Transverse colon (tissue), 4 donors: ENCODE measurements at places on chromosomes 3 and 15. TPM values are rescaled to one million over a fixed set of nuclear protein-coding genes. Genes with fewer than 3 reads are reported as not detected.

CAND2 gene
- total RNA-seq: 2.7 TPM

- DNase-seq: no peak
Observed at GRCh38 chr3:54356261-54357045, 234.1 kb downstream of the CACNA2D3 start.

GRCh38 chr3:12076666-12077065 lies 72.5 kb downstream of the SYN2 start:
- no peak for DNase-seq

BNC1 gene
- not detected for total RNA-seq

- DNase-seq: no peak
Observed at GRCh38 chr3:197189623-197190022, 108.8 kb downstream of the DLG1 start.

TNFAIP8L3 gene
- 8.6 TPM for total RNA-seq

TRMT10C gene
- 8.1 TPM for total RNA-seq

GRCh38 chr3:122058294-122058693 lies 3.1 kb downstream of the CD86 start:
- DNase-seq: no peak

DNA sequence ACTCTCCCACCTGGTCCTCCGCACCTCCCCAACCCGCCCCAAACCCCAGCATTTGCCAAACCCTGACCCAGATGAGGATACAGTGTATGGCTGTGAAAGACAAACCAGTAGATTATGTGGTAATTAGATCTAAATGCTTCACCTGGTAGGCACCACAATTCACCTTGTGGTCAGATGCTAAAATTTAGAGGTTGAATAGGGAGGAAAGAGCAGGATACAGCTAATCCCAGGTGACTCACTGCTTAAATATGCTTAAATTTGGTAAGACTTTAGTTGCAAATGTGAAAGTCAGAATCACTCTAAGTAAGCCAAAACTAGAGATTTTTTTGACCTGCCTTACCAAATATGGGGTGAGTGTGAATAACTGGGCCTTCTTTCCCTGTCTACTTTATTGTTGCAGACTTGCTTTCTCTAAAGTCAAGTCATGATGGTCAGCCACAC lies 105.5 kb downstream of the MME start:
- no peak for DNase-seq

DNA sequence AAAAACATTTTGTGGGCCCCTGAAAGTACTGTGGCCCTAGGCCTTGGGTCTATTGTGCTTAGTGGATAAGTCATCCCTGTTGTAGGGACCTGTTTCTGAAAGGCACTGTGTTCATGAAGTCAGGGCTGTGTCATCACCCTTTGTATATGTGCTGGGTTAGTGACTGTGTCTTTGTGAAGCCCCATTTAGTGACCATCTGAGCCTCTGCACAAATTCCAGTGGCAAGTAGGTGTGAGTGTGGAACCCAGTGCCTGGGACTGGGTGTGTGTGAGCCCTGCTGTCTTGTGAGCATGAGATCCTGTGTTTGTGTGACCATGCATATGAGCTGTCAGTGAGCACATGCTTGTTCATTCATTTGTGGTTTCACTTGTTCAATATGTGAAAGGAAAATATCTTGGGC lies 1.2 kb upstream of the HYAL1 start:
- DNase-seq: no peak

GRCh38 chr3:98793971-98794370 lies 30.8 kb downstream of the ST3GAL6 start:
- no peak for DNase-seq

DNAH12 gene
- total RNA-seq: not detected

DNA sequence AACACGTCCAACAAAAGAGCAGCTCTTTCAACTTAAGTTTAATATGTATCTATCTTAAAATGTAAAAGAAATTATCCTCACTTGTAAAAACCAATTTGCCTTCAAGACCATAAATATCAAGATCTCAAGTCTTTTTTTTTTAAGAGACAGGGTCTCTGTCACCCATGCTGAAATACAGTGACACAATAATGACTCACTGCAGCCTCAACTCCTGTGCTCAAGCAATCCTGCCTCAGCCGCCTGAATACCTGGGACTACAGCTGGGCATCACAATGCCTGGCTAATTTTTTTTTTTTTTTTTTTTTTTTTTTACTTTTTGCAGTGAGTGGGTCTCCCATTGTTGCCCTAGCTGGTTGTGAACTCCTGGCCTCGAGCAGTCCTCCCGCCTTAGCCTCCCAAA lies 26.0 kb downstream of the ACAP2 start:
- DNase-seq: no peak

GRCh38 chr3:2523281-2523836 lies 424.7 kb downstream of the CNTN4 start:
- DNase-seq: no peak

- no peak for DNase-seq
Observed at GRCh38 chr3:4693620-4694019, 200.5 kb downstream of the ITPR1 start.

GRCh38 chr3:76873532-76874242 lies 166.2 kb upstream of the ROBO2 start:
- no peak for DNase-seq

GRCh38 chr3:195087328-195087727 lies 183.6 kb downstream of the XXYLT1 start:
- DNase-seq: no peak

CCR3 gene
- not detected for total RNA-seq

GRCh38 chr15:77568973-77569728 lies 63.6 kb downstream of the LINGO1 start:
- DNase-seq: no peak

- no peak for DNase-seq
Observed at GRCh38 chr3:189014526-189014925, 157.2 kb upstream of the TPRG1 start.
